ENCODE measurements at places on chromosomes 7 and 10. TPM values are rescaled to one million over a fixed set of nuclear protein-coding genes. Genes with fewer than 3 reads are reported as not detected.

SLC37A3 gene
- total RNA-seq, result 33.4 TPM

GRCh38 chr10:98267069-98267893 is 713 bp downstream of the LOXL4 start:
- H3K36me3 ChIP-seq, result no peaks in the 10 kb centered on the region
- no peak for DNase-seq
- peak overlapping the region; percentile 41 for H3K4me3 ChIP-seq
- peaks cover 16% of the 10 kb centered on the region for H3K4me1 ChIP-seq

GRCh38 chr7:41979834-41980307 is 257.1 kb downstream of the GLI3 start:
- DNase-seq, result no peak
- H3K27me3 ChIP-seq, result no peaks in the 10 kb centered on the region
- H3K36me3 ChIP-seq, result no peaks in the 10 kb centered on the region
- no peak overlapping the region for H3K27ac ChIP-seq
- peaks cover 6% of the 10 kb centered on the region for H3K4me1 ChIP-seq

GTPBP4 gene
- total RNA-seq, result 37.6 TPM

- no peaks in the 10 kb centered on the region for H3K27me3 ChIP-seq
- no peak overlapping the region for H3K27ac ChIP-seq
- H3K36me3 ChIP-seq, result no peaks in the 10 kb centered on the region
- no peaks in the 10 kb centered on the region for H3K4me1 ChIP-seq
Measured at GRCh38 chr7:68564306-68565135, 1033.8 kb upstream of the AUTS2 start.

- no peaks in the 10 kb centered on the region for H3K27me3 ChIP-seq
- peaks cover under 1% of the 10 kb centered on the region for H3K4me1 ChIP-seq
- H3K27ac ChIP-seq, result no peak overlapping the region
- H3K36me3 ChIP-seq, result no peaks in the 10 kb centered on the region
- DNase-seq, result no peak
- H3K4me3 ChIP-seq, result no peak overlapping the region
Measured at GRCh38 chr10:97042716-97043562, 142.8 kb downstream of the SLIT1 start.

NANOS1 gene
- 1.4 TPM for total RNA-seq

RNLS gene
- 15.8 TPM for total RNA-seq

- H3K36me3 ChIP-seq, result no peaks in the 10 kb centered on the region
- no peaks in the 10 kb centered on the region for H3K27me3 ChIP-seq
- H3K27ac ChIP-seq, result no peak overlapping the region
- no peak for DNase-seq
Measured at GRCh38 chr10:121076776-121077715, 225.9 kb downstream of the WDR11 start.

- no peak overlapping the region for H3K27ac ChIP-seq
- H3K36me3 ChIP-seq, result no peaks in the 10 kb centered on the region
- H3K4me3 ChIP-seq, result no peak overlapping the region
- peaks cover 8% of the 10 kb centered on the region for H3K4me1 ChIP-seq
Measured at GRCh38 chr10:80144067-80144695, 11.7 kb downstream of the PLAC9 start.

DNA sequence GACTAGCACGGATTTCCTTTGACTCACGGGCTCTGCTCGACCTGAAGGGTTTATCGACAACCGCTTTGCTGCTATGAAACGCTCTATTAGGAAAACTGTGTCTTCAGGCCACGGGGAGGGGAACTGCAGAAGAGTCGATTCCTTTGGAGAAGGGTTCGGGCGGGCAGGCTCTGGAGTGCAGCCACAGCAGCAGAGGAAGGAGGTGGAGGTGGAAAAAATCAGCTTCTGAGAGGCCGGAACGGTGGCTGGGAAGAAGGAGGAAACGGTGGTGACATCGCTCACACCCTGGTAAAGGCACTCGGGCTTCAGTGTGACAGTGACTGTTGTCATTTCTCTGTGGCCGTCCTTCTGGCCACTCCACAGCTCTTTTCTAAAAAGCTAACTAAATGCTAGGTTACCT is 64.6 kb upstream of the MGMT start:
- H3K36me3 ChIP-seq, result no peaks in the 10 kb centered on the region
- no peak for DNase-seq
- H3K4me3 ChIP-seq, result no peak overlapping the region
- no peak overlapping the region for H3K27ac ChIP-seq
- no peaks in the 10 kb centered on the region for H3K27me3 ChIP-seq
- H3K4me1 ChIP-seq, result peaks cover 7% of the 10 kb centered on the region

DNA sequence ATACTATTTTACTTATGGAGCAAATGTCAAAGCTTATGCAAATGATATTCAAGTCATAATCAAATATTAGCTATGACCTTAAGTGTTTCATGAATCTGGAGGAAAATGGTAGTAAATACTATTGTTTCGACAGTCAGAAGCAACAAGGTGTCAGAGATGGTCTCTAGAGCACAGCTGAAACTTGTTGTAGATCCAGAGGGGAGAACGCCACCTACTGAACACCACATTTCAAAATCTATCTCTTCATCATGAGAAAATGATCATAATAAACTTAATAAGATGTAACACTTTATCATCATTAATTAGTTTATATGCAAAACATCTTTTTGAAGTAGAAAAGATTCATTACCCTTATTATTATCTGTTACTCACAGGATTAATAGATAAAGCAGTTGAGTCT is 418.7 kb downstream of the GATA3 start:
- no peaks in the 10 kb centered on the region for H3K4me1 ChIP-seq
- no peaks in the 10 kb centered on the region for H3K36me3 ChIP-seq
- H3K4me3 ChIP-seq, result no peak overlapping the region
- no peak for DNase-seq
- H3K27ac ChIP-seq, result no peak overlapping the region
- H3K27me3 ChIP-seq, result no peaks in the 10 kb centered on the region

GRCh38 chr7:158186406-158186805 is 401.2 kb downstream of the PTPRN2 start:
- H3K27me3 ChIP-seq, result no peaks in the 10 kb centered on the region
- no peak overlapping the region for H3K27ac ChIP-seq
- H3K4me1 ChIP-seq, result no peaks in the 10 kb centered on the region
- DNase-seq, result no peak
- no peaks in the 10 kb centered on the region for H3K36me3 ChIP-seq

PHTF2 gene
- 11.4 TPM for total RNA-seq

EMX2 gene
- total RNA-seq, result 10.7 TPM

DNA sequence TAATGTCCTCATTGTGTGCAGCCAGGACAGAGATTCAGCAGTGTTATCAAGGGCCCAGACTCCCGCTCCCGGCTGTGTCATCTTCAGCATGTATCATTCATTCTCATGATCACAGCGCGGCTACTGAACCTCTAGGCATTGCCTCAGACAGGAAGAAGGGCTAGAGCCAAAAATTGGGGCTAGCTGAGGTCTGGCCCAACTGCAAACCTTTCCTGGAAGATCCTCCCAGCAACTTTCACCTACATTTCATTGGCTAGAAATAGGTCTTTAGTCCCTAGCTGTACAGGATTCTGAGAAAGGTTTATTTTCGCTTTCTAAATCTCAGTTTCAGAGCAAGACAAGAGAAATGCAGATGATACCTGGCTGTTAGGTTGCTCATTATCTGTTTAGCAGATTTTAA is 81.9 kb downstream of the CREM start:
- no peak overlapping the region for H3K4me3 ChIP-seq
- no peaks in the 10 kb centered on the region for H3K27me3 ChIP-seq
- DNase-seq, result no peak
- no peaks in the 10 kb centered on the region for H3K36me3 ChIP-seq
- H3K27ac ChIP-seq, result no peak overlapping the region
- no peaks in the 10 kb centered on the region for H3K4me1 ChIP-seq

DNA sequence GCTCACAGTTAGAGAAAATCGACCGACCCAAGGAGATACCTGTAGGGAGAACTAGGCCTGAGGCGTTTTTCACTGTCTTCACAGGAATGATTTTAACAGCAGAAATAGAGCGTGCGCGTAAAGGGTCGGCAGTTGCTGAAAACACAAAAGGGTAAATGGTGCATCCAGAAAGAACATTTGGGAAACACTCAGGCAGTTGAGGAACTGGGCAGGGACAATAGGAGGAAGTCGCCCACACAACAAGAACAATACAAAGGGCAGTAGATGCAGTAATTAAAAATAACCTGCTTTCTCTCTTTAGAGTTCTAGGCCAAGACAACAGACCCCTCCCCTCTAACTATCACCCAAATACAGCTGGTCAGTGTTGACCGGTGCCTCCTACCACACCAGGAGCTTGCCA is 126.6 kb downstream of the SORBS1 start:
- H3K4me3 ChIP-seq, result no peak overlapping the region
- no peak for DNase-seq
- no peaks in the 10 kb centered on the region for H3K36me3 ChIP-seq
- H3K4me1 ChIP-seq, result no peaks in the 10 kb centered on the region
- H3K27ac ChIP-seq, result no peak overlapping the region

GRCh38 chr10:6766131-6766801 is 186.2 kb upstream of the PRKCQ start:
- no peak overlapping the region for H3K27ac ChIP-seq
- H3K4me1 ChIP-seq, result no peaks in the 10 kb centered on the region
- DNase-seq, result no peak

GRCh38 chr7:143381427-143382125 is 431 bp downstream of the ZYX start:
- no peaks in the 10 kb centered on the region for H3K36me3 ChIP-seq
- H3K27ac ChIP-seq, result peak overlapping the region; percentile 96
- H3K27me3 ChIP-seq, result no peaks in the 10 kb centered on the region
- peak; percentile 97 for DNase-seq
- peak overlapping the region; percentile 88 for H3K4me3 ChIP-seq
- peaks cover 26% of the 10 kb centered on the region for H3K4me1 ChIP-seq

TOMM7 gene
- 869 TPM for total RNA-seq

GOLGA7B gene
- 0.05 TPM for total RNA-seq

Data from ovary (tissue), 10 donors.